ENCODE measurements at places on chromosomes 2 and 18.
A peak's percentile ranks its signal among the peaks of the same experiment; 100 is the strongest.

GRCh38 chr2:30862054-30862651, 54.9 kb upstream of the CAPN13 start:
- DNase-seq: peak; percentile 6

DNA sequence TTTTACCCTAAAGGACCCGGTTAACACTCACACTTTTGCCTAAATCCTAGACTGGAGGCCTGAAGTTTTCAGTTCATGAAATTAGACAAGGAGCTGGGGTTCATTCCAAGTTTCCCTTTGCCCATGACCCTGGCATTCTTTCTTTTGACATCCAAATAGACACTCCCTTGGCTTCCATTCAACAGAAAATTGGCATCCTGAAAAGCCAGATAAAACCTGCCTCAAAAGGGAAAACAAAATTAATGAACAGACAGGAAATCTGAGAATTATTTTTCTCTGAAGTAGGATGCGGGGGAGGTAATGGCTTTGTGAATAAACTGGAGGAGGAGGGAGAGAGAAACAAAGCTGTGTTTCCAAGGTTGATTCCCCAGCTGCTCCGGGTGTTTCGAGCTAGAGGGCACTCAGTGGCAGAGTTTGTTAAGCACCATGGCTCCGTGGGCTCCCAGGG, 41.0 kb downstream of the SPP2 start:
- no peak for DNase-seq

DNA sequence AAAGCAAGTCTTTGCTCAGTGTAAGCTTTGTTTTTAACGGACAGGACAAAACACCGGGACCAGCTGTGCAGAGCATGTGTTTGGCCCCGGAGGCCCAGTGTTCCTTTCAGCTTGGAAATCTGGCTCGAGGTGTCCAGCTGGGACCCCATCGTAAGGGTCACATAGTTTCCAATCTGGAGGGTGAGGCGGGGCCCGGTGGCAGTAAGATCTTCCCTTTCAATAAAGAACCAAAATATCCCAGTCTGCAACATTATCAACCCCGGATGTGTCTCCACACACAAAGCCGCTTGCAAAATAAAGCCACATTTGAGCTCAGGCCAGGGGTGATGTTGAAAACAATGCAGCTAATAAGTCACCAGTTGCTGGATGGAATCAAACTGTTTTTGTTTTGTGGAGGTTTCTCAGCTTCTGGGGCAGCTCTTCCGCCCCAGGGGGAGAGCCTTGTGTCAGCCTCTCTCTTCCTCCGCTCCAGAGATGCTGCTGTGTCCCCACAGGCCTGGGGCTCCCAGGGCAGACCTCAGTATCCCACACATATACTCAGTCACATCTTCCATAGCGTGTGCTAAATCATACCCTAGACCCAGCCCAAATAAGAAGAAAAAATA, 138.6 kb upstream of the GLI2 start:
- DNase-seq: peak; percentile 77

GRCh38 chr18:35479911-35480586, 17.7 kb downstream of the INO80C start:
- no peak for DNase-seq

DNA sequence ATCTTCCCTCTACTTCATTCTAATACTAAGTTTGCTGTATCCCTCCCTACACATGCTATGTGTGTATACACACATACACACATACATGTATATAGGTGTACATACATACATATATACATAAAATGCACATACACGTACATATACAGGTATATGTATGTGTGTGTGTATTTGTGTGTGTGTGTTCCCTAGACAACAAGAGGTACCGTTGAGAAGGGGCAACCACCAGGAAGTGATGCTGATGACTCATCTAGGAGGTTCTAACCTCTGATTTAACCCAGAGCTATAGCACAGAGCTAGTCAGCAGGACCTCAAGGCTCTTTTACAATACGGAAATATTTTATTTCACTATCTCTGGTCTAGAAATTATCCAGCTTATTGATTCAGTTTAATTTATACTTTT, 139.2 kb downstream of the LAMA3 start:
- no peak for DNase-seq

DNA sequence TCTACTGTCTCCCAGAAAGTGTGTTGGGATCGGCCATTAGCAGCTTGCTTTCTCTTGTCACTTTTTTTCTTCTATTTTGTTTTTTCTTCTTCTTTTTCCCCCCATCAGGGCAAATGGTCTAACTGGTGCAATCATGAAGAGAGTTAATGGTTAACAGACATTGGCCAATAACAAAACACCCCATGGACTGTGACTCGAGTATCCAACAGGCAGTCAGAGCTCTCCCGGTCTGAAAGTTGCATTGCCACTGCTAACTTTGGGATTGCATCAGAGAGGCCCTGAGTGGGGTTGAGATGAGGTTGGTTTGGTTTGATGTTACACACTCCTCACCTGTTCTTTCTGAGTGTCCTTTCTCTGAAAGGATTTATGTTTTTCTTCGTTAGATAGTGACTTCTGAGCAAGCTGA, 12.9 kb upstream of the SNORC start:
- no peak for DNase-seq

DNA sequence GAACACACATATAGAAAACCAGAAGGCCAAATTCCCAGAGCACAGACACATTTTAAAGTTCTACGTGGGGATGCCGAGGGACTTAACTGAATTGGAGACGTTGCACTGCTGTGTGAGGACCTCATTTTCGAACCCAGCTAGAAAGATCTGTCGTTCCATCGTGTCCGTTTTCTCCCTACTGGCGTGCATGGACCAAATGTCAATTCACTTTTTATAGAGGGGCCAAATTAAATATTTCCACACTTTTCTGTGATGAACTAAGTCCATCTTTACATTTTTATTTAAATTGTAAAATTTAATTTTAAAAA, 692 bp upstream of the TSHZ1 start:
- no peak for DNase-seq

DNA sequence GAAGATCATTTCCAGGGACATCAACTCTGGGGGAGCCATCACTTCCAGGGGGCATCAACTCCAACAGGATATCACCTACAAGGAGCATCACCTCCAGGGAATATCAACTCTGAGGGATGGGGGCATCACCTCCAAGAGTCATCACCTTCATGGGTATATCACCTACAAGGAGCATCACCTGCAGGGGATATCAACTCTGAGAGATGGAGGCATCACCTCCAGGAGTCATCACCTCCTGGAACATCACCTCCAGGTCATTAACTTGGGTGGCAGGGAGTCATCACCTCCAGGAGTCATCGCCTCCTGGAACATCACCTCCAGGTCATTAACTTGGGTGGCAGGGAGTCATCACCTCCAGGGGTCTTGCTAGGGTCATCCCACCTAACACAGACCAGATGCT, 167.6 kb downstream of the NDUFA10 start:
- no peak for DNase-seq

- DNase-seq: no peak
These were observed 61.0 kb downstream of the CACNB4 start for GRCh38 chr2:152037743-152038435.

DNA sequence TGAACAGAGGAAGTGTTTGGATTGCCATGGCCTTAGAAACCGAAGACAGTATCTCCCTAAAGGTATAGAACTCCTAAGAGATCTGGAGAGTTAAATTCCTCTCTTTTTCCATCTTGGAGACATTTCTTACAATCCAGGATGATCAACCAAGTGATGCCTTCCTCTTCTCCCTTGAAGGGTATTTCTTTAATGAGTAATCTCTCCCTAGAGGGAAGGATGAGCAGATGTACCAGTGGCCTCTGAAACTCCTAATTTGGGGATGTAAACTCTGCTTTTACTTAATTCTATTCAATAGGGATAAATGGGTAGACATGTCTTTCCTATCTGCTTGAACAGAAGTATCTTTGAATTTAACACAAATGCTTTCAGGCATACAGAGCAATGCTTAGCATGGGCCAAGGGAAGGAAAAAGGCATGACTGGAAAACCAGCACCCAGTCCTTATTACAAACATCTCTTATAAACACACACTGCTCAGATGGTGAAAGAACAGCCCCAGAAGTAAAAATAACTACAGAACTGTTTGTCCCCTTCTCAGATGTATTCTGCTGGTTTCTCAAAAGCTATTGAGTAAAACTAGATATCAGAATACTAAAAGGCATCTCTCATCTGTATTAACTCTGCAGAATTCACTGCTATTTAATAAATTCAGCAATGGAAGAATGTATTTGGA, 4.7 kb upstream of the THNSL2 start:
- DNase-seq: no peak

GRCh38 chr2:204691911-204692510, 146.7 kb downstream of the PARD3B start:
- DNase-seq: peak; percentile 39
